Jurkat, Clone E6-1 (cell line): ENCODE measurements at places on chromosomes 12 and 14.

GRCh38 chr12:110280392-110280778 is 662 bp upstream of the ATP2A2 start:
- DNase-seq = no peak

- DNase-seq = no peak
These were observed 275.9 kb downstream of the RPS29 start for GRCh38 chr14:49310298-49310697.

DNA sequence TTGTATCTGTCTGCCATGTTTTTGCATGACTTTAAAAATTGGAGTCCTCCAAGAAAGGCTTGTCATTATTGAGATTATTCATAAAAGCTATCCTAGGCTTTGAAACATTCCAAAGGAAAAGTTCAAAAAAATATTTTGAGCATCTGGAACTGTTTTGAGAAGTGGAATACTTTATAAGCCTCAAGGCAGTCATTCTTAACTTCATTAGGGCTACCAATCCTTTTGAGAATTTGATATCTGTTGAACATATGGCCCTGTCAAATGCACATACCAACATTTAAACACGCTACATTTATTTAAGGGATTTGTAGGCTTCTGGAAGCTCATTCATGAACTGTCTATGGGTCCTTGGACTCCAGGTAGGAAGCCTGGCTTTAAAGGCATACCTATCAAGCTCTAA is 77.0 kb downstream of the TMEM117 start:
- DNase-seq = no peak

- no peak for DNase-seq
These were observed 20.1 kb downstream of the STX2 start for GRCh38 chr12:130818635-130819576.

GRCh38 chr14:98931911-98932310 is 340.1 kb downstream of the BCL11B start:
- peak; percentile 96 for DNase-seq

GRCh38 chr12:43882578-43883178 is 46.8 kb downstream of the TMEM117 start:
- peak; percentile 41 for DNase-seq

DNA sequence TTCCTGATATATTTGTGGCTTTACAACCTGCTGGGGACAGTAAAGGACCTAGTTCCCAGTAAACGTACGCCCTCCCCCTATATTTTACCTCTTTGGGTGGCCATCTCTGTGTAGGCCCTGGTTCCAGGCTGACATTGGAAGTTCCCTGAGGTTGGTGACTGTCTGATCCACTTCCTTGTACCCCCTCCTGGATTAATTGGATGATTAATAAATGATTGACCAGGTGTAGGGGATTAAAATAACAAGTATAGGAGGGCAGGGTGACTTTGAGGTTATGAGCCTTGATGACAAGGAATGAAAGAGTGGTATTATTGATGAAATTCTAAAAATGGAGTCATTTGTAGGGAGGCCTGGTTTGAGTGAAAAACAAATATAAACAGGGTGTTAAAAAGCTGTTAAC is 9.6 kb downstream of the SUSD6 start:
- DNase-seq = no peak

GRCh38 chr14:68366656-68367055 is 426.2 kb downstream of the ZFP36L1 start:
- DNase-seq = no peak

GRCh38 chr12:38515912-38516311 is 199.3 kb downstream of the ALG10B start:
- DNase-seq = no peak

DNA sequence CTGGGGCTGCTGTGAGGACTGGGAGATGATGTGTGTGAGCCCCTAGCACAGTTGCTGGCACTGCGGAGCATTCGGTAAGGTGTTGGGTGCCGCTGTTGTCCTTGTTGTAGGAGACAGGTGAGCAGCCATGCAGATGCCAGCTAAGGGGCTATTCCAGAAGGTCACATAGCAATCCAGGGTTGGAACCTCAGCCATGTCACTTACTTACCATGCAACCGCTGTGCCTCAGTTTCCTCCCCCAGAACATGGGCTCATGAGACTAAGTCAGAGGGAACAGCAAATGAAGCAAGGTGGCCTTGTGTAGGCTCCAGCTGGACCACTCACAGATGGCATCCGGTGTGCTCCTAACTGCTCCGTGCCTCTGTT is 13.2 kb downstream of the DTX1 start:
- DNase-seq = no peak

DNA sequence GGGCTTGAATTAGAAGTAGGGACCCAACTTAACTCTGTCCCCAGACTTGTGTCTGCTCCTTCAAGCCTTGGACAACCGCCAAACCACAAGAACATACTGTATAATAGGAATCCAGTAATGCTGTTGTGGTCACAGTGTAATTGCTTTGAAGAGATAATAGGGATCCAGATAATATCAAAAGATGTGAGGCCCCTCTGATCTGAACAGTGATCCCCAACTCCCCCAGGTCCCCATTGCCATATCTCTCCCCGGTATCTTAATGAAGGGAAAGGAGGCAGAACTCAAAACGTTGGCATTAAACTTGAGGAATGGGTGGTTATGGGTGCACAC is 8.5 kb upstream of the PLEKHH1 start:
- no peak for DNase-seq

GRCh38 chr12:124956571-124956970 is 32.4 kb downstream of the DHX37 start:
- DNase-seq = no peak

GRCh38 chr14:72652179-72652578 is 241.7 kb downstream of the DPF3 start:
- DNase-seq = no peak

GRCh38 chr14:71658261-71658860 is 273.9 kb upstream of the RGS6 start:
- DNase-seq = peak; percentile 6

- DNase-seq = no peak
These were observed 5.6 kb downstream of the FAM234B start for GRCh38 chr12:13049816-13050215.

- DNase-seq = no peak
These were observed 88.0 kb downstream of the EPS8 start for GRCh38 chr12:15701206-15701605.

DNA sequence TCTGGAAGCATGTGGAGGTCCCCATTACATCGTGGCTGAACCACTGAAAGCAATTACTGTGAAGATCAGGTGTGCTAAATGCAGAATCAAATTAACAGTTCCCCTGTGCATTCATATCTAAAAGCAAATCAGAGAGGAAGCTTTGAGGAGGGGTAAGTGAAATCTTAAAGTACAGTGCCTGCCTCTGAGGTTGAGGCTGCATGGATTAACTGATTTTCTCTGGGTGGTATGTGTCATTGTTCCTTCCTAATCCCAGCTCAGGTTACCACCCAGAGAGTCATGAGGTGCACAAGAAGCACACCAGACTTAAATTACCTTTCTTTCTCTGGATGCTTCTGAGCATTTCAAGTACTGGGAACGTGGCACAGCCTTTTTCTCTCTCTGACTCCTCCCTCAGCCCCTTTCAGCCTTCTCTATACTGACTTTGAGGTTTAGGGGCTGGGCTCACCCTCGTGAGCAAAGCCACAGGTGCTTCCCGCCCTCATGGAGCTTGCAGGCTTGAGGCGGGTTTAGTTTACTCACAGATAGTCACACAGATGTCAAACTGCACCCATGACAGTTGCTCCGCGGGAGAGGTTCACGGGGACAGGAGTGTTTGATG is 237.6 kb upstream of the CRY1 start:
- DNase-seq = peak; percentile 94

GRCh38 chr12:39619660-39620433 is at the start of gene ABCD2:
Gene ABCD2, minus strand, starts transcription at chr12:39619803. Its CDS starts 188 bp downstream, at chr12:39619615.
- DNase-seq = peak; percentile 80

GRCh38 chr12:5562581-5562980 is 130.7 kb downstream of the NTF3 start:
- no peak for DNase-seq

DNA sequence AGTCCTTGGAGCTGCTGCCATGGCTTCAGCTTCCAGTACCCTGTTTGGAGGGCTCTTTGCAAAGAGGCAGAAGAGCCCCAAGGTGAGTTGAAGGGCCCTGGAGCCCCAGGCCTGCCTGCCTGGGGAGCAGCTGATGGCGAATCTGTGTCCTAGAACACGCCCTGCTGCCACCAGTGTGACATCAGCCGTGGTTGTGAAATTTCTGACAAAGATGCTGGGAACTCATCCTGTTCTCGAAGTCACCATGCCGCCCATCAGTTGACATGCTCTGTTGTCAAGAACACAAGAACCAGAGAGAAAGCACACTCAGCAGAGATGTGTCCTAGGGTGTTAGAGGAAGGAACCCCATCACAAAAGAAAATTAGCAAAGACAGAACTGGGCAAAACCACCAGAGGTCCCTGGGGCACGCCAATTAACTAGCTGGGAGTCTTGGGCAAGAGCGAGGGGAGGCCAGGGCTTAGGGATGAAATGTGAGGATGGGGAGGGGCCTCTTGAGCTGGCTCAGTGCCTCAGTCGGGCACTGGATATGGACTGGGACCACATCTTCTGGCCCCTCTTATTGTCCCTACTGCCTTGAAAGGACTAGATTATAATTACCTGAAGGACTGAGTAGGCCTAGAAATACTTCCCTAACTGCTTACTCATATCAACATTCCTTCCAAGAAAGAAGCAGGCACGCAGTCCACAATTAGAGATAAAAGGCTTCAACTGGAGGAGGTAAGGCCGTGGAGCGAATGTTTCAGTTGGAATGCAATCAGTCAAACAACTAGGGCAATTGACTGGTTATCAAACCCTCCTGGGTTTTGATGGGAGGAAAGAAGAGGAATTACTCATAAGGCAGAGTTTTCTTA is 163.1 kb downstream of the CACNA1C start:
- no peak for DNase-seq

DNA sequence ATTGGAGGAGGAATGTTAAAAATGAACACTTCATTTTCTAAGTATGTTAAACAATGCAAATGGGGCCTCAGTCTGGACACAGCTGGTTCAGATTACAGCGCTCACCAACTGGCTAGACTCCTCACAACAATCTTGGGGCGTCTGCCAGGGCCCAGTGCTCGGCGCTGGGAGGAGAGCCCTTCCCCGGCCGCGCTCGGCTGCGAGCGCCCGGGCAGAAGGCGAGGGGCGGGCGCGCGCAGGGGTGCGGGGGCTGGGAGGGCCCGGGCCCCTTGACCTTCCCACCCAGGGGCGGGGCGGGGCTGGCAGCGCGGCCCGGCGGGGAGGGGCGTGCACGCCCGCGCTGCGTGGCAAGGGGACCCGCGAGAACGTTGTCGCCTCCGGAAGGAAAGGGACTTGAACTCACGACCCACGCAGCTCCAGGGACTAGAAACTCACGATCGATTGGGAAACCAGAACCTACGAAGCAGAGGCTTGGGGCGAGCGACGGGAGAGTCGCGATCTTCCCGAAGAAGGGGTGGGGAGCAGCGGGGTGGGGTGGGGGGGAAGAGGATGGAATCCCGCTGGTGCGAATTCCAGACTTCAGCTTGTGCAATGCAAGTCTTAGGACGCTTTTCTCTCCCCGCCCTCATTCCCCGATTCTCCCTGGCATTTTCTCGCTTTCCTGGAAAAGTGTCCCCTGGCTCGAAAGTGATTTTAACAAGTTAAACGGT is at the start of gene FBLN5:
TSS of gene FBLN5 (minus strand) at position 220 of the 710 bp plus-strand sequence. CDS start 465 bp downstream, outside the sequence.
- no peak for DNase-seq

- DNase-seq = no peak
These were observed 490 bp downstream of the PRORP start for GRCh38 chr14:35122696-35123387.
